ENCODE measurements at places on chromosomes 12 and 14.
A peak's percentile ranks its signal among the peaks of the same experiment; 100 is the strongest.

- no peak for DNase-seq
Measured at GRCh38 chr12:91993287-91994017, 152.2 kb downstream of the BTG1 start.

GRCh38 chr12:54216797-54217661 is 28.2 kb upstream of the SMUG1 start:
- peak; percentile 75 for DNase-seq

DNA sequence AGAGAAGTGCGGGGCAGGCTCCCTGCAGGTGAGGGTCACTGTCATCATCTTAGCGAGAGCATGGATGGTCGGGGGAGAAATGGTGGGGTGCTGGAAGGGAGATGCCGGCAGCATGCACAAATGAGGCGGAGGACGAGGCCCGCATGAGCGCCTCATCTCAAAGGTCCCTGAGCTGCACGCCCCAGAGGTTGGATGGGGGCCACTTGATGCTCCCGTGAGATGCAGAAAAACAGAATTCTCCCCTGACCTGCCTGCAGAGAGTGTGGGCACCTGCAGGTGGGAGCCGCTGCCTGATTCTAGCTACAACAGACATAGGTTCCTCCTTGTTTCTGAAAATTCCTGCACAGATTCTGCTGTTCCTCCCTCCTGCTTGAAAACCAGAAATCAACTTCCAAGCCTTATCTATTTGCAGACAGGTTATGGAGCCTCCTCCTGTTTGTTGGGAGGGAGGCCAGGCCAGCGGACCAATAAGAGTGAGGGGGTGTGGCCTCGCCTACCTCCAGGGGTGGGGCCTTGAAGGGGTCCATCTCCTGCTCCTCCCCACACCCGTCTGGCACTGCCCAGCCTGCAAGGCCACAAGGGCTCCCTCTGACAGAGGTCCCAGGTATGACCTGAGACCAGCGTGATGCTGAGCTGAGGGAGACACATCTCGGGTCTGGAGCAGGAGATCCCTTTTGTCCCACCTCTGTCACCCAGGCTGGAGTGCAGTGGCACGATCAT is 67.2 kb downstream of the KDM2B start:
- DNase-seq: no peak

GRCh38 chr12:74441872-74442271 is 95.8 kb upstream of the ATXN7L3B start:
- DNase-seq: no peak

- peak; percentile 33 for DNase-seq
Measured at GRCh38 chr14:102317564-102318248, 1.8 kb upstream of the ZNF839 start.

DNA sequence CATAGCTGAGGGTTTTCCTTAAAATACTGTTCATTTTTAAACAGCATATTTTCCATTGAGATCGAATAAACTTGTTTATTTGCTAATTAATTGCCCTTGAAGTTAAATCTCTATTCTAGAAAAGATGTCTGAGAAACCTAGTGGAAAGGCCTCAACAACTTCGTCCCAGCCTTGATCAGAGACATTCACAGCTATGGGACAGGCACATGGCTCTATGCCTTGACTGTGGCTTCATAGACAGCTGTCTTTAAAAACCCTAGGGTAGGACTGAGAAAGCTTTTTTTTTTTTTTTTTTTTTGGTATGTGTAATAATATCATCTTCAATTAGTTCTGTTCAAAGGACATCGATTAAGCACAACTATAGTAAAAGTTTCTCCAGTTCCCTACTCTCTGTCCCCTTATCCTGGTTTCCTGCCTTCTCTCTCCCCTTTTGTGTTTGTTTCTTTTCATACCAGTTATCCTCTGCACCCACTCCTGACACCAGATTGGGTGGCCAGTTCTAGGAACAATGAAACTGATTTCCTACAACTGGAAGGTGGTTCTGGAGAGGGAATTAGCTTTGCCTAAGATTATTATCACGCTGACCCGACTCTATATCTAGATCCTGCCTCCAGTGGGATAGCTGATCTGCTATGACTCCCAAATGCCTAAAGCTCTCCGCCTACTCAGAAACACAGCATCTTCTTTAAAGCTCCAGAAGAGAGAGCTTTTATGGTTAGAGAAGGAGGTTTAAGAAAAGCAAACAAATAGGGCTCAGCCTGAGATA is 20.3 kb downstream of the SOCS2 start:
- no peak for DNase-seq
